ENCODE measurements at places on chromosomes 5 and 9. TPM values are rescaled to one million over a fixed set of nuclear protein-coding genes. Genes with fewer than 3 reads are reported as not detected.

Gene CNTRL
- total RNA-seq = 9.6 TPM

Gene PCDHA11
- total RNA-seq = 0.19 TPM

Gene ACOT12
- total RNA-seq = not detected

Gene PDGFRB
- total RNA-seq = 61.5 TPM

Data from mucosa of descending colon (tissue), 3 donors.